ENCODE measurements at places on chromosomes 13 and 19.
A peak's percentile ranks its signal among the peaks of the same experiment; 100 is the strongest.

DNA sequence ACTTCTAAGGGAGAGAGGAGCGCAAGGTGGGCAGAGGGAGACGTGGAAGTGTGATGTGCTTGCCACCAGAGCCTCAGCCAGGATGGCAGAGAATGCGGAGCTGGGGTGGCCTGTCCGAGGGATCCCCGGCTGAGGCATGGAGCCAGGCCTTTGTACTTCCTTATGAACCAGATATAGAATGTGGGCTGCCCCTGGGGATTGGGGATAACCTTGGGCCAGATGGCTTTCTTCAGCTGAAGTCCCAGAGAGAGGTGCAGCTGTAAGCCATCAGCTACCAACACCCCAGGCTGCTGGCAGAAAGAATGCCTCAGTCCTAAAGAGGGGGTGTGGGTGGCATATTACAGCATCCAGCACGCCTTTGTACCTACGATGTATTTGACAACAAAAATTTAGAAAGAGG, 25.5 kb upstream of the FBXO17 start:
- no peak for DNase-seq

DNA sequence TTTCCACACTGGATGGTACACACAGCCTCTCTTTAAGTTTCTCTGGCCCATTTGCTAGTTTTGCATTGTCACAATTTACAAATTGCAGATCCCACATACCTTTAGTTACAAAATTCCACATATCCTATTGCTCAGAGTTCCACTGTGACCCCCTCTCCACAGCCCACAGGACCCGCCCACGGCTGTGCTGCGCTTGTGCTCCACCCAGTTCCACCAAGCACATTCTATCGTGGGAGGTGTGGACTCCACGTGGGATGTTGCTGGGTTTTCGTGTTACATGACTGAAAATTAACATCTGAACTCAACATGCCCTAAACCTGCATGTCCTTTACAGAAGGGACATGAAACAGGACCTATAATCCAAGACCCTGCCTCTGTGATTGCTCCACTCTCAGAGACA, 423.0 kb downstream of the IRS2 start:
- no peak for DNase-seq

- peak; percentile 8 for DNase-seq
Observed at GRCh38 chr13:70708775-70709174, 600.5 kb upstream of the KLHL1 start.

GRCh38 chr13:43239275-43239840, 216.0 kb downstream of the DNAJC15 start:
- peak; percentile 51 for DNase-seq

GRCh38 chr19:45469945-45470761, 2.4 kb downstream of the FOSB start:
- peak; percentile 78 for DNase-seq

- DNase-seq = no peak
Observed at GRCh38 chr19:7595466-7596133, at the start of gene CAMSAP3. CAMSAP3 (plus strand) TSS chr19:7595863; CDS start chr19:7596003, 140 bp downstream.

DNA sequence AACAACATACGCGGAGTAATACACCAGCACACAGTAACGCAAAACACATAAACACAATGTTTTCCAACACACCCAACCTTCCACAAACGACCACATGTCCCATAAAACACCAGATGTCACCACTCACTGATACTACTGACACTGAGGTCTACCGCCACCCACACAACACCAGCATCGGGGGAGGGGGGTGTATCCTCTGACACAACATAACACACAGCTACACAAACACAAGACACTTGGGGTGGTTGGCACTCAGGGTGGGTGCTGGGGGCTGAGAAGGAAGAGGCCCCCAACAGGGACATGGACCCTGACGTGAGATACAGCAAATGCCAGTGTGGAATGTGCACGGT, 1.5 kb upstream of the KCNN4 start:
- DNase-seq = no peak

- peak; percentile 38 for DNase-seq
Observed at GRCh38 chr19:23698711-23699520, 11.9 kb upstream of the ZNF675 start.

DNA sequence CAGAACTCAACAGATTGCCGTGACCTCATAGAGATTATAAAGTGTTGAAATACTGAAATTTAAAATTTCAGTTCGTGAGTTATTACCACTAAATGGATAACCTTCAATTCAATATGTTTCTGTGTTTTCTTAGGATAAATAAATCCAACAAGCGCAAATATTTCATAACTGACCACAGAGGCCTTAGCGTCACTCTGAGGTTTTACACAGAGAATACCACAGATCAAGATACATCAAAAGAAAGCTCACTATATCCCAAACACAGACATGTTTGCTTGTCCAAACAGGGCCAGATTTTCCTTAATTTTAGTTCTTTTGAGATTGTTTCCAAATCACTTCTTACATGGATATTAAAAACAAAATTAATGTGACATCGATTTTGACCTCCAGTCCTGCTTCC, 235.8 kb downstream of the EFNB2 start:
- DNase-seq = no peak

DNA sequence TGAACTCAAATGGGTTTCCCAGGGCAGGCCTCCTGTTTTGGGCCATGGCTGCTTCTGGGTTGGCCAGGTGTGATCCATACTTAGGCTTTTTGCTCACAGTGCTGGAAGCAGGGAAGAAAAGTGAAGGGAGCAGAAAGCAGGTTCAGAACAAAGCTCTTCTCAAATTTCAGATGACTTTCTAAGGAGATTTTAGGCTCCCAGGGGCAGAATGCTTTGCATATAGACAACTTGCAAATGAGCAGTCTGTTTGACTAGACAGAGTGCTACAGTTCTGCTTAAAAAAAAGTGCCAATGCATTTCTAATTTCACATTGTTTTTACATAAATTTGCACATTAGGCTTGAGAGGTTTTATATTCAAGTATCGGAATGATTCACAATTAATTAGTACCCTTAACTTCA, 2.6 kb upstream of the SLC10A2 start:
- no peak for DNase-seq

GRCh38 chr19:28305513-28305912, 907.4 kb downstream of the UQCRFS1 start:
- no peak for DNase-seq

DNA sequence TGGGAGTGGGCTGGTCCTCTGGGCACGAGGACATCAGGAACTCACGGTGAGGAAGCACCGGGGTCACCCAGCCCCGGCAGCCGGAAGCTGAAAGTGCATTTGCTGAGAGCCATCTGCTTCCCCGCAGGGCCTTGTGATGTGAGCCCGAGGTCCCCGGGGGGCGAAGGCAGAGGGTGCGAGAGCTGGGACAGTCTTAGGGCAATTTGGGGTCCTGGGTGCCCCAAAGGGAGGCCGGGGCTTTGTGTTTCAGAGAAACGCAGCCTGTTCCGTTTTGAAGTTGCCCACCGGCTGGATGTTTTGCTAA, 4.8 kb downstream of the F2RL3 start:
- DNase-seq = no peak

GRCh38 chr19:46192992-46193650, 36.4 kb upstream of the IGFL1 start:
- peak; percentile 72 for DNase-seq

DNA sequence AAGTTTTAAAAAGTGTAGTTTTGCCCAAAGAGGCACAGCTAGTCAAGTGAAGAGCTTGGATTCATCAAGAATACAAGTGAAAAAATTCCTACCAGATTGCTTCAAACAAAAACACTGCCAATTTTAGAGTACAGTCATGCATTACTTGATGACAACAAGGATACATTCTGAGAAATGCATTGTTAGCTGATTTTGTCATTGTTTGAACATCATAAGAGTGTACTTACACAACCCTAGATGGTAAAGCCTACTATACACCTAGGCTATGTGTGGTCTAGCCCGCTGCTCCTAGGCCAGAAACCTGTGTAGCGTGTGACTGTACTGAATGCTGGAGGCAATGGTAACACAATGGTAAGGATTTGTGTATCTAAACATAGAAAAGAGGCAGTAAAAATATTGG, 41.1 kb downstream of the TMTC4 start:
- peak; percentile 78 for DNase-seq

DNA sequence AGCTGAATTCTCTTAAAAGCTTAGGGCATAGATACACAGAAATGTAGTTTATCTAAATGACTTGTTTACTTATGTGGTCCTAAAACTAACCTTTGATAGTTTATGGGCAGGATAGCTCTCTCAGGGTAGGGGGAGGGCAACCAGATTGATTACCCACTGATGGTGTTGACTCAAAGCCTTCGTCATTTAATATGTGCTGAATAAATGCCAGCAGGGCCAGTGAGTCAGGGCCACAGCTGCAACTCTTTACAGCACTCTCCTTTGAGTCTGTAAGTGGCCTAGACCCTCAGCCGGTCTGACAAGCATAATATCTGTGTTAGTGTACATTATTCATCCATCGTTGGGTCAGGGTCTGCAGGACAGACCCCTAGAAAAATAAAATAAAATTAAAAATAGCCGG, 128.5 kb downstream of the ZNF675 start:
- peak; percentile 76 for DNase-seq

GRCh38 chr19:339262-339887, 5.2 kb downstream of the MIER2 start:
- DNase-seq = peak; percentile 38

GRCh38 chr19:33110137-33110910, 21.6 kb upstream of the WDR88 start:
- peak; percentile 73 for DNase-seq

DNA sequence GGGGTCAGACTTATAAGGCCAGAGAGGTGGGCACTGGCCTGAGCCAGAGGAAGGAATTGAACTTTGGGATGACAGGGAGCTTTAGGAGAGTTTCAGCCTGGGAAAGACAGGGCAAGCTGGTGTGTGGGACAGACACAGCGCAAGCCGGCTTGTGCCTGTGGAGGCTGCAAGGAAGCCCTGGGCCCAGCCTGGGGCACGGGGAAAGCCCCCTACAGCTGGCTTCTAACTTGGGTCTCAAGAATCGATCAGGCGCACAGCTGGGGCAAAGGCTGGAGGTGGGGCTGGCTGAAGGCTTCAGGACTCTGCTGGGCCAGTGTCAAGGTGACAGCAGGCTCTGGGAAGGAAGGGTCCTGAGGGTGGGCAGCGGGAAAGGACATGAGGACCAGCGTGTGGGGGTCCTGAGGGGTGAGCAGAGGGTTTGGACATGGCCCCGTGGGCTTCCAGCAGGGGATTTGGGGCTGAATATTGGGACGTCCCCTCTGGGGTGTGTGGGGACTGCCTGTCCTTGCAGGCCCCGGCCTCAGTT, 3.0 kb downstream of the PTOV1 start:
- DNase-seq = no peak

GRCh38 chr13:103101901-103102300, 35.7 kb upstream of the SLC10A2 start:
- DNase-seq = no peak

Measured in ELR (cell line).